CD14-positive monocyte (primary cell): ENCODE measurements at places on chromosomes 5 and 9.

DNA sequence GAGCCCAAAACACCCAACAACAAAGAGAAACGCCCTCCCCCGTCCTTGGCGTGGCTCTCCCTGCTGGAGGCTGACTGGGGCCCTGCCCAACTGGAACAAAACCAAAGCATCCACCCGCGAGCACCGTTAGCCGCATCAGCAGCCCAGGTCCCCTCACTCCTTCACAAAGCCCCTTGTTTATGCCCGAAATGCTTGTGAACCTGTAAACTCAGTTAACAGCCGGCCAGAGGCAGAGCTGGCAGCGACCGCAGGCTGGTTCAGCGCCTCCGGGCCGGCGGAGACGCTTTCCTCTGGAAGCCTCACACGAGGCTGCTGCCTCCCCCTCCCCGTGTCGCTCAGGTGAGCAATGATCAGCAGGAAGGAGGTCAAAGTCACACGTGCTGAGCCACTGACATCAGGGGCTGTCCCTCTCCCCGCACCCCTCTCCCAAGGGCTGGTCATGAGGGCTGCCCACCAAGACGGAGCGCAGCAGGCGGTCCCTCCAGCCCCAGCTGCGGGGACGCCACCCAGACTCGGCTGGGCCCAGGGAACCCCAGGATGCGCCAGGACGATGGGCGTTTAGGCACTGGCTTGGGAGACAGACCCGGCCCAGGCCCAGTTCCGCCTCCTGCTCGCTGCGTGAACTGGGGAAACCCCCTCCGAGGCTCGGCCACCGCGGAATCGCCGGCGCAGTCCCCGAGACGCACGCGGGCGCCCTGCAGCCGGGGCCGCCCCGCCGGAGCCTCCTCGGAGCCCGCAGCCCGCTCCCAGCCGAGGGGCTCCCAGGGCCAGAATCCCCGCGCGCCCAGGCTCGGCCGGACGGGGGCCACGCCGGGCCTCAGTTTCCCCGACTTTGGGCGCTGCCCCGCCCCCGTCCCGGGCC is 563 bp downstream of the SNAPC4 start:
- peak; percentile 18 for DNase-seq

- no peak for DNase-seq
Observed at GRCh38 chr9:105309531-105309931, 65.1 kb downstream of the SLC44A1 start.

DNA sequence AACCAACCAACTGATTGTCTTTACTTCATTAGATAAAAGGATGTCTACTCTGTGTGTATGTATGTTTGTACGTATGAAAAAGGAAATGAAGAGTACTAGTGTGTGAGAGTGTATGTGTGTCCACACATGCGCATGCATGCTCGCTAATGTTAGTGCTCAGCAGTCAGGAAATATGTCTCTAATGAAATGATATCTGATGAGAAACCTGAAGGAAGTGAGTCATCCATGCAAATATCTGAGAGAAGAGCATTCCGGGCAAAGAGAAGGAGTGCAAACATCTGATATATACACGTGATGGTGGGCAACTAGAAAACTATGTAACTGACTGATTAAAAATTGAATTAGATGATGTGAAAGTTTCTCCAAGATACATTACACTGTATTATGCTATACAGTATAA is 29.6 kb upstream of the UGCG start:
- DNase-seq: no peak

DNA sequence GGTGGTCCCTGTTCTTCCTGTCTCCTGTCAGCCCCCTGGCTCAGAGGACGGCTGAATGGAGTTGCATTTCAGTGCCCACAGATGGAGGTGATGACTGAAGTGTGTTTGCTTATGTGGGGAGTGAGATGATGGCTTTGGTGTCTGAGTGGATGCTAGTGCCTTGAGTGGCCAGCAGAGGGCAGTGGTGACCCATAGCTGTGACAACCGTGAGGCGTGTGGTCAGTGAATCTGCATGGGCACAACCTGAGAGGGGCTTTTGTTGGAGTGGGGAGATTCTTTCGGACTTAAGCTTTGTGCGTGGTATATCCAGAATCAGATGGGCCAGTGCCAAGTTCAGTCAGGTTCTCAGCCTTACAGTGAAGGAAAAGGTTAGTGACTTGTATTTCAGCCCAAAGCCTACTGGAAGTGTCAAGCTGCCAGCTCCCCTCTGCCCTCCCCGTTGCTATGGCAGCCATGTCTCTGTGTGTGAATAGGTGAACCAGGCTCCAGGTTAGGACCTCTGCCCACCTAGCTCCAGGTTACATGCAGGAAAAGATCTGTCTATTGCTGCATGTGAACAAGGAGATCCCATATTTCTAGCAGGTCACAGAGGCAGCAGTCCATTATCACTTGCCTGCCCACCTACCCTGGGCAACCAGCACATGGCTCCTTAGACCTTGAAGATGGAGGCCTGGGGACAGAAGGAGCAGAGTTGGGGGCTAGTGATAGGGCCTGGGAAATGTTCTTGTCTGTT is 14.7 kb upstream of the CXXC5 start:
- peak; percentile 74 for DNase-seq

DNA sequence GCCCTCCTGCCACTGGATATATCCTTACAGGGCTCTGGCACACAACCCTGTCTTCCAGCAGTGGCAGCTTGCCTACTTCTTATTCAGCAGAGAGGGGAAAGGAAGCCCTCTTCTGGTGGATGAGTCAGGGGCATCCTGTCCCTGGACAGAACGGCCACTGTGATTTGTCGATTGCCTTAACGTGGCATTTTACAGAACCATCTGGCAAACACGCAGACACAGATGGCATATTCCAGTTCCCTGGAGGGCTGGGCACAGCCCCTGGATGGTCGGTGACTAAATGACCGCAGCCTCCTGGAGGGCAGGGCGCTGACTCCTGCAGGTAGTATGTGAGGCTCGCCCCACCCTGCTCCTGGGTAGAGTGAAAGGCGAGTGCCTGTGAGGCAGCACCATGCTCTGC is 62.1 kb downstream of the DCP2 start:
- DNase-seq: no peak

- no peak for DNase-seq
Observed at GRCh38 chr9:130366072-130366471, 78.7 kb upstream of the ASS1 start.

GRCh38 chr5:93236807-93237421 is 344.1 kb downstream of the NR2F1-AS1 start:
- DNase-seq: no peak

DNA sequence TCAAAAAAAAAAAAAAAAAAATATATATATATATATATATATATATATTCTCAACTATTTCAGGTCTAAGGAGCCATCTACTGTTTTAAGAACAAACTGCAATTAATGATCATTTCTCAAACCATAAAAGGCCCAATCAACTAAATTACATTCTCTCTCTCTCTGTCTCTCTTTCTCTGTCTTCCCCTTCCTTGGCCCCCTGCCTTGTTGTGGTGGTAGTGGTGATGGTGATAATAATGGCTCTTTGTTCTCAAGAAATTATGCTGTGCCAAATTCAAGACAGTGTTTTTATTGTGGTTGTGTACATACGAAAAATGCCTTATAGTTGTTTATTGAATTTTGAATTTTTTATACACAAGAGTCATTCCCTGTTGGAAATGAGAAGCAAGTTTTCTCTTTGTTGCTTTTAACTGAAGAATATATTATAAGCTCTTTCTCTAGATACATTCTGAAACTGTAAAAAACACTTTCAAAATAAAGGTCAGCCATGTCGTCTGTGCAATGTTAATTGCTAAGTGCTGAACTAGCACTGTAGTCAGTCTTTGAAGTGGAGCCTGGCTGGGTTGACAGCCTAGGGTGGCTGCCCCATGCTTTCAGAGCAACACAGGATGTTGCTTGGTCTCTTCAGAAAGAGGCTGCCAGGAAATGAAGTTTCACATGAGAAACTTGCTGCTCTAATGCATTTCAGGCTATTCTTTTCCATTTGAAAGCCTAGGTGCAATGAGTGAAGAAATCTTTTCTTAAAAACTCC is 96.0 kb downstream of the HINT1 start:
- DNase-seq: no peak

- DNase-seq: peak; percentile 51
Observed at GRCh38 chr9:98117984-98118639, 910 bp downstream of the TRIM14 start.

GRCh38 chr5:153827397-153827796 is 211.3 kb downstream of the FAM114A2 start:
- DNase-seq: no peak

DNA sequence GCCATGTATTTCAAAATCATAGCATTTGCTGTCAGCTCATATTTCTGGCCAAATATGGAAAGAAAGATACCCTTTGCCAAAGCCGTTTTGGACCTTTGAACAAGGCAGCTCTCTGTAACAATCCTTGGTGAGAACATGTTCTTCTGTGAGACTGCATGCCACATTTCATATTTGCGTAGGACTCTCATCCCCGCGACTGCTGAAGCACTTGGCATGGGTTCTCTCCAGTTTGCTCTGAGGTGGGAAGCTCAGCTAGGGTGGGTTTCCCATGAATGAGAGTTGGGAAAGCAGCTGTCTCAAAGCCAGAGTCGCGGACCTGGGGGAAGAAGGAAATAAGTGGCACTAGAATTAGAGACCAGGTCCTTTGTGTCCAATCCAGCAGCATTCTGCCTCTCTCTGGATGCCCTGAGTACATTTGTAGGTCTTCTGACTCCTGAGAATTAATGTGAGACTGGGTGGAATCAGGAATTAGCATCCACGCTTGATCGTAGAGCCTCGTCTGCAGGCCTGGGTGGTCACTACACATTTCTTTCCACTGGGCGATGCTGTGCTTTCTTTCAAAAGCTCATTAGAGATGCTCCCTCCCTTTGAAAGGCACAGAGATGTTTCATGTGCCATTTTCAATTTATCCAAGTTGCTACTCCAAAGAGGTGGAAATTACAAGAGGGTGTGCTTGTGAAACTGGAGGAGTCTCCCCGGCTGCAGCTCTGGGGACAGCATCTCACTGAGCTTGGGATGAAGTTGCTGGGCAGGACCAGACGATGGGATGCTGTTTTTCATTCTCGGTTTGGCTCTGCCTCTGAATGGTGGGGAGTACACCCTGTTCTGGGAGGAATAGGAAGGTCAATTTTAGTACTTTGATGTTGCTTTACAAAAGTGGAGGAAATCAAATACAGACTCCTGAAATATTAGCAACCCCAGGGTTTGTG is 197.2 kb downstream of the GADD45G start:
- no peak for DNase-seq

- no peak for DNase-seq
Observed at GRCh38 chr9:96006961-96007360, 131.5 kb downstream of the ERCC6L2 start.

- DNase-seq: no peak
Observed at GRCh38 chr9:36721846-36722588, 149.3 kb downstream of the MELK start.

GRCh38 chr5:137836298-137836697 is 31.4 kb upstream of the MYOT start:
- no peak for DNase-seq

- no peak for DNase-seq
Observed at GRCh38 chr5:111095982-111096381, 3.8 kb downstream of the WDR36 start.

DNA sequence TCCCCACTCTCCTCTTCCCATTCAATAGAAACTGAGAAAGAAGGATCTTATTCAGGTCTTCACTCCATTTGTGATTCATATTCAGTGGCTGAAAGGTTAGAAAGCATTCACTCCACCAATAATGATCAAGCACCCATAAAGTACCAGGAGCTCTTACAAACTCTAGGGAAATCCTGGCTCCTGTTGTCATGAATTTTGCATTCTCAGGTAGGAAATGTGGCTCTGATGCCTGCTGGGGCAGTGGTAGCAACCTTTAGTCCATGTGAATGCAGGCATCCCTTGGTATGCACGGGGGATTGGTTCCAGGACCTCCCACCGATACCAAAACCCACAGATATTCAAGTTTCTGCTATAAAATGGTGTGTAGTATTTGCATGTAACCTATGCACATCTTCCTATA is 3.6 kb upstream of the RORB start:
- no peak for DNase-seq

DNA sequence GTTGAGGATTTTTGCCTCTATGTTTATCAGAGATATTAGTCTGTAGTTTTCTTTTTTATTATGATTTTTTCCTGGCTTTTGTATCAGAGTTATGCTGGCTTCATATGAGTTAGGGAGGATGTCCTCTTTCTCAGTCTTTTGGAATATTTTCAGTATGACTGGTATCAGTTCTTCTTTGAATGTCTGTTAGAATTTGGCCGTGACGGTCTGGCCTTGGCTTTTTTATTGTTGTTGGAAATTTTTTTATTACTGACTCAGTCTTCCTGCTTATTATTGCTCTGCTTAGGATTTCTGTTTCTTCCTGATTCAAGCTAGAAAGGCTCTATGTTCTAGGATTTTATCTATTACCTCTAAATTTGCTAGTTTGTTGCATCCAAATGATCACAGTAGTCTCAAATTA is 421.9 kb downstream of the CDH10 start:
- no peak for DNase-seq

- no peak for DNase-seq
Observed at GRCh38 chr5:54717870-54718269, 200.3 kb downstream of the SNX18 start.

GRCh38 chr9:93500571-93501298 is 47.4 kb upstream of the FAM120AOS start:
- no peak for DNase-seq

GRCh38 chr5:178820001-178820400 is 39.8 kb upstream of the ZNF354B start:
- no peak for DNase-seq

DNA sequence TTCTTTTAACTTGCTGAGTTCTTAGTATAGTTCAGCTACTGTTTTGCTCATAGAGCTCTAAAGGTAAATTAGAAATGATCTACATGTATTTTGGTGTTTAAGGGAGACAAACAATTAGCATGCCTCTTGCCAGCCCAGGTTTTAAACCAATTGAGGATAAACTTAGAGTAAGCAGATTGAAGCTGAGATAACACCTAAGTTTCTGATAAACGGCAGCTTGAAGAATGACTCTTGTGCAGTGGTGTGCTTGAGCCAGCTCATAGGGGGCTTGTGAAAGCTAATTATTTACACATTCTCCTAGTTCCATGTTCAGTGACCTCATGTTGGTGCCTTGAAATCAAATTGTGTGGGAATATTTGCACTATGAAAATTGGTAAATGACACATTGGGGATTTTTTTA is 193.0 kb downstream of the PRR16 start:
- no peak for DNase-seq
